ENCODE measurements at places on chromosomes 2 and 18. TPM values are rescaled to one million over a fixed set of nuclear protein-coding genes. Genes with fewer than 3 reads are reported as not detected.

The CTLA4 gene
- total RNA-seq = 49.8 TPM

- no peaks in the 10 kb centered on the region for H3K4me1 ChIP-seq
- no peaks in the 10 kb centered on the region for H3K36me3 ChIP-seq
- H3K27me3 ChIP-seq = no peaks in the 10 kb centered on the region
- H3K4me3 ChIP-seq = no peak overlapping the region
- no peak overlapping the region for H3K27ac ChIP-seq
Observed at GRCh38 chr18:22129778-22130177, 39.6 kb upstream of the GATA6 start.

The ARHGEF33 gene
- not detected for total RNA-seq

The ERFE gene
- total RNA-seq = not detected

DNA sequence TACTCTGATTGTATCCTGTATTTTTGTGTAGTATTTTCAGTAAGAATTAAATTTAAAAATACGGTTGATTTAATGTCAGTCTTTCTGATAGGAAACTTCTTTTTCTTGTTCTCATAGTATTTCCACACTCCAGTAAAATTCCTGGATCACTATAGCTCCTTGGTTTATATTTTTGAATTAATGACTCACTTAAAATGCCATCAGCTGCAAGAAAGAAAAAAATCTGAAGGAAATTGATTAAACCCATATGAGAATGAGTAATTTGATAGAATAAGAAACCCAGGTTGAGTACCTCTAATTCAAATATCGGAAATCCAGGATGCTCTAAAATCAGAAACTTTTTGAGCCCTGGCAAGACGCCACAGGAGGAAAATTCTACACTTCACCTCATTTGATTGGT lies 186.8 kb upstream of the RND3 start:
- no peak overlapping the region for H3K4me3 ChIP-seq
- no peaks in the 10 kb centered on the region for H3K36me3 ChIP-seq
- DNase-seq = no peak
- H3K27ac ChIP-seq = no peak overlapping the region
- H3K4me1 ChIP-seq = no peaks in the 10 kb centered on the region

DNA sequence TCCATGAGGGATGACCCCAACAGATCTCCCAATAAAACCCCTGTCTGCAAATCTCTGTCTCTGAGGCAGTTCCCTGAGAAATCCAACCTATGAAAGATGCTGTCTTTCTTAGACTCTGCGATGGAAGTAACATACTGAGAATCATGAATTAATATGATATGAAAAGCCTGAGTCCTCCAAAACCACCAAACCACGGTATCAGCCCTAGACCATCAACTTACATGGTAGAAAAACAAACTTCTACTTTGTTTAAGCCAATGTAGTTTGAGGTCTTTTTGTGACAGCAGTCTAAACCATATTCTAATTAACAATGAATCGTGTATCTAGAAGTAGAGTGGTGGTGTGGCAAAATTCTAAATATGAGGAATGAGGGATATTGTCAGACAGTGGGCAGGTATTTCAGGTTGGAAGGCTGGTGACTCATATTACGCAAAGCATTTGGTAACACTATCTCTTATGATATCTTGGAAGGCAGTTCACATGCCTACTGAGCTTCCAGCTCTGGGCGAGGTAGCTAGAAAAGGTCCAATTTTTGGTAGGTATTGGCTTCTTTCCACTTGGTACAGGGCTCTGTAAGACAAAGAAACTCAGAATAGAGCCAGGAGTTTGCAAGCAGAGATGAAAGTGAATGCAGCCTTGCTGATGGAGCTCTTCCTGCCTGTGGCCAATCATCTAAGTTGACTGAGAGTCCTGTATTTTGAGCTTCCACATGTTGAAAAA lies 215.8 kb downstream of the ZFP36L2 start:
- no peaks in the 10 kb centered on the region for H3K36me3 ChIP-seq
- DNase-seq = no peak
- no peaks in the 10 kb centered on the region for H3K4me1 ChIP-seq
- no peaks in the 10 kb centered on the region for H3K27me3 ChIP-seq

DNA sequence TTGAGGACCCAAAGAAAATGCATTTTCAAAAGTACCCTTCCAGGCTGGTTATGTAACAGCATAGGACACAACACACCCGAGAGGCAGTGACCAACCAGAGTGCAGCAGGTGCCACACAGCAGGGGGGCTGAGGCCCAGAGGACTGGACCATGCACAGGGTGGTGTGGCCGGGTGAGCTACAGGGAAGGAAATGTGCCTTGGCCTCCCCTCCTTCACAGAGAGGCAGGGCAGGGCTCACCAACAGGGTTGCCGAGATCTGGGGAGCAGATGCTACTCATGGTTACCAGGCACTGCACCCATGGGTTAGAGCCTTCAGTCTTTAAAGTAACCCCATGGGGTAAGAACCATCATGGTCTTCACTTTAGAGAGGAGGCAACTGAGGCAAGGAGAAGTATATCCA lies 158.4 kb downstream of the MSH2 start:
- H3K4me1 ChIP-seq = no peaks in the 10 kb centered on the region
- no peak overlapping the region for H3K27ac ChIP-seq
- no peaks in the 10 kb centered on the region for H3K36me3 ChIP-seq
- DNase-seq = no peak
- peaks cover 4% of the 10 kb centered on the region for H3K27me3 ChIP-seq

The TNS1 gene
- total RNA-seq = 0.34 TPM

DNA sequence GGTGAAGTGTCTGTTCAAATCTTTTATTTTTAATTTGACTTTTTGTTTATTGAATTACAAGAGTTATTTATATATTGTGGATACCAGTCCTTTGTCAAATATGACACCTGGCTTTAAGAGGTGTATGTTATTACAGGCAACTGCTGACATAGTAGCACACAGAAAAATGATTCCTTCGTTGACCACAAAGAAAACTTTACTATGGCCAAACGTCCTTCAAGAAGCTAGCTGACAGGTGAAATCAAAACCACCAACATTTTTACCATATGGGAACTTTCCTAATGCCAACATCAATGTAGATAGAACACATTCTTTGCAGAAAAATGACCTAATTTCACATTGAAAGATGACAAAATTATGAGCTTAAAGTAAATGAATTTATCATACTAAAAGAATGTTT lies 6.4 kb upstream of the SRBD1 start:
- no peak overlapping the region for H3K4me3 ChIP-seq
- H3K27ac ChIP-seq = no peak overlapping the region
- no peak for DNase-seq
- H3K4me1 ChIP-seq = no peaks in the 10 kb centered on the region

DNA sequence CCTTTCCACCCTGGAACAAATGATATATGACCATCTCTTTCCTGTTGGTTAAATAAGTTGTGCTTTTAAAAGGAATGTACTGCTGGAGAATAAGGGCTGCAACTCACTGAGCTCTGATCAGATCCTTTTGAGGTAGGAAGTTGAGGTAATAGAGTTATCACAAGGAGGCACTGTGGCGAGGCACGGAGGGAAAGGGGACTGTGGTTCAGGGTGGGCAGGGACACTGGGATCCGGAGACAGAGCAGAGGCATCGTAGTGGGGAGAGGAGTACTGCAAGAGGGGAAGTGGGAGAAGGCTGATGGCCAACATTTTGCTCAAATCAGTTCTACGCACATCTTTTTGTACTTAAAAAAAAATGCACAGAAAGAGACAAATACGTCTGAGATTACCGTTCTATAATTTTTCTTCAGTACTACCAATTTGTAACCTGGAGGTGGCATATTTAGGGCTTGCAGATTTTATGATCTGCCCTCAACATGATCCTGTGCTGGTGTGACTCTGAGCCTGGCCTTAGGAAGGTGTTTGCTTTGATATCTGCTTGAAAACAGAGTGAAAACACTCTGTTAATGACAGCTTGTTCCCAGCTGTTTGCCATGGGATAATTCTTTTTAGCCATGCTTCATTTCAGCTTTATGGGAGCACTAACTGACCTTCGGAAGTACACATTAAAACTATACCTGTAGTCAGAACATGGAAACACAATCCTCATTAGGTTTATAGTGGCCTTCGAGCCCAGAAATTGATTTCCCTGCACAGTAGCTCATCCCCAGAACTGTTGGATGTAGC lies 168.1 kb downstream of the KCNE4 start:
- no peaks in the 10 kb centered on the region for H3K4me1 ChIP-seq
- H3K27ac ChIP-seq = no peak overlapping the region

The TFPI gene
- total RNA-seq = 0.17 TPM

DNA sequence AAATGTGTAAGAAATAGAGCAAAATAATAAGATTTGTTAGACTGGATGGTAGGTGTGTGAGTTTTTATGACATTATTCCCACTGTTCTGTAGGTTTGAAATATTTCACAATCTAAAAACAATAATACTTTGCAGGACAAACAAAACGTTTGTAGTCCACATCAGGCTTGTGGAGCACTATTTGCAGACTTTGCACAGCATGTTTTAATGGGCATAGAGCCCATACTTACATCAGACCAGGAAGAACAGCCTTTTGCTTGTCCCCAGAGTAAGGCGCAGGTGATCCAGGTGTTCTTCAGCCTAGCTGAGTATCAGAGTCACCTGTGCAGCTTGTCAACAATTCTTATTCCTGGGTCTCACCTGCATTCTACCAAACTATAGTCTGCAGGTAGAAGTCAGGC lies 9.1 kb upstream of the STK39 start:
- no peak overlapping the region for H3K4me3 ChIP-seq
- no peaks in the 10 kb centered on the region for H3K4me1 ChIP-seq
- H3K27me3 ChIP-seq = no peaks in the 10 kb centered on the region
- no peak for DNase-seq
- no peak overlapping the region for H3K27ac ChIP-seq

The ABHD1 gene
- 1.3 TPM for total RNA-seq

GRCh38 chr2:113012436-113013335 lies 7.4 kb downstream of the IL36A start:
- H3K27me3 ChIP-seq = no peaks in the 10 kb centered on the region
- no peaks in the 10 kb centered on the region for H3K36me3 ChIP-seq
- H3K27ac ChIP-seq = no peak overlapping the region
- DNase-seq = no peak

DNA sequence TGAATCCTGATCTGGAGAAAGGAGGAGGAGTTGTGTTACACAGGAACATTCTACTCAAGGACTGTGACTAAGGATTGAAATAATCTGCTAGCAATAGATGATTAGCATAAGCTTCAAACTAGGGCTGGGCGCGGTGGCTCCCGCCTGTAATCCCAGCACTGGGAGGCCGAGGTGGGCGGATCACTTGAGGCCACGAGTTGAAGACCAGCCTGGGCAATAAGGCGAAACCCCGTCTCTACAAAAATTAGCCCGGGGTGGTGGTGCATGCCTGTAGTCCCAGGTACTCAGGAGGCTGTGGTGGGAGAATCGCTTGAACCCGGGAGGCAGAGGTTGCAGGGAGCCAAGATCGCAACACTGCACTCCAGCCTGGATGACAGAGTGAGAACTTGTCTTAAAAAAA lies 1.5 kb downstream of the TRMT61B start:
- no peak for DNase-seq
- H3K27me3 ChIP-seq = no peaks in the 10 kb centered on the region
- peak overlapping the region; percentile 88 for H3K4me3 ChIP-seq
- H3K27ac ChIP-seq = no peak overlapping the region

GRCh38 chr2:181907635-181908034 lies 16.1 kb downstream of the ITPRID2 start:
- H3K36me3 ChIP-seq = peaks cover 21% of the 10 kb centered on the region
- H3K4me1 ChIP-seq = no peaks in the 10 kb centered on the region
- H3K27ac ChIP-seq = no peak overlapping the region
- no peak for DNase-seq
- no peak overlapping the region for H3K4me3 ChIP-seq

The GMPPA gene
- total RNA-seq = 13.3 TPM

The GNAL gene
- 0.19 TPM for total RNA-seq

DNA sequence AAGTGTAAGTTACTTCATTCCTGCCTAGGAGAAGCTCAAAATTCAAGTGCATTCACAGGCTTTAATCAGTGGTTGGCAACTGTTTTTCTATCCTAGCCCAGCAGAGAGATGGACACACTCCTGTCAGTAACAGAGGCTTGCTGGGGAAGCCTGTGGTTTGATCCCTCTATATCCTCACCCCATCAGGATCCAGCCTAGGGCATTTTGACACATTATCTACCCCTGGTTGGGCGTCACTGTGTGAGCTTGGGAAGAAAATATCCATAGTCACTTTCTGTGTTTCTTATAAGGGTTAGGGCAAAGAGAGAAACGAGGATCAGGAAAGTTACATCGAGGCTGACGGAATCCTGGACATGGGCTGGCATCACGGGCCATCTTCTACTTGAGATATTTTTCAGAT lies 10.0 kb downstream of the NT5DC4 start:
- peaks cover 7% of the 10 kb centered on the region for H3K4me1 ChIP-seq
- H3K27me3 ChIP-seq = no peaks in the 10 kb centered on the region
- H3K4me3 ChIP-seq = no peak overlapping the region

Data from CD4-positive, alpha-beta T cell (primary cell).